ENCODE measurements at places on chromosomes 2 and 18. TPM values are rescaled to one million over a fixed set of nuclear protein-coding genes. Genes with fewer than 3 reads are reported as not detected.

DNA sequence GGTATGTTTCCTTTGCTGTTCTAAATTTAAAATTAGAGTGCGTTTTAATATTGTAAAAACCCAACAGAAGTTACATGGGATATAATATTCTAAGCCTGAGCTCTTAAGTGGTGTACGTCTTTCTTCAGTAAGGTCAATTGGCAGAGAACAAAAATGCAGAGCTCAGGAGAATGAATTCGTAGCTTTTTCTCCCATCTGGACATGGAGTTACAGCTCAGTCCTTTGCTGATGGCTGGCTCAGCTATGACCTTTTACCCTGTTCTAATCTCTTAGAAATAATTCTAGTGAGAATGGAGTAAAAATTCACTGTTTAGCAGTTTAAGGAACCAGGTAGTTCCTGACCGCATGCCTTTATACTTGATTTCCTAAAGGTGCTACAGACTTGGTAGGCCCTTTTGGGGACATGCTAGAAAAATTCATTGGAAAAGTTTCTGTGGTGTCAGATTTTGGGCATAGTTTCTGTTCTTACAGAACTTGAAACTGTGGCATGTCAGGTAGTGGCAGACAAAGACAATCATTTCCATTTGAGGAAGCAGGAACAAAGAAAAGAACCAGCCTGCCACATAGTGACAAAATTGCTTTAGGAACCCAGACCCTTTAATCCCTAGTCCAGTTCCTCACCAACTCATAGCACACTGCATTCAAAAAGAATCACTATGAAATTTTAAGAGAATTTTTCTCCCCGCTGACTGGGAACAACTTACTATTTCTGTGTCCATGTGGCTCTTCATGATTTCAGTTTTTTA is 566.8 kb upstream of the ZNF804A start:
- no peak for DNase-seq

- no peak for DNase-seq
These were observed 162.2 kb downstream of the BCL11A start for GRCh38 chr2:60391230-60391629.

DNA sequence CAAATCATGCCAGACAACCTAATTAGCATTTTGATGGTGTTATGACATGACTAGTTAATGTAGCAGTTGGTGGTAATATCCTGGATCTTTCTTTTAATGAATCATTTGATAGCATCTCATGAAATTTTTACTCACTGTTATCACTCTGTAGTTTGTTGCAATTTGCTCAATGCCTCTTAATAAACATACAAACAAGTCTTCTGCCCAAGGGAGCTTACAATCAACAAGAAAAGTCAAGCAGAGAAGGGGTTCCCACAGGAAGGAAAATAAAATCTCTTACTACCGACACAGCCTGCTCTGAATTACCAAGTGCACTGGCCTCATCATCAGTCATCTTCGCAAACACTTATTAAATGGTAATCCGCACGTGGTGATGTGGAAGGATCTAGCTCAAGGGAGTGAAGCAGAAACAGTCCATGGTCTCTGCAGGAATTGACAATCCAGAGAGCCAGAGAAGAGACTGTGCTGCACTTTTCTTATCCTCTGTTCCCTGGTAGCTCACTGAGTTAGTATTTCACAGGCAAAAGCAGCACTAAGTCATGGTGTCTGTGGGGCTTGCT is 263.5 kb downstream of the EPHA4 start:
- DNase-seq = no peak

GRCh38 chr2:129248198-129248597 is 731.3 kb upstream of the RAB6C start:
- no peak for DNase-seq

DNA sequence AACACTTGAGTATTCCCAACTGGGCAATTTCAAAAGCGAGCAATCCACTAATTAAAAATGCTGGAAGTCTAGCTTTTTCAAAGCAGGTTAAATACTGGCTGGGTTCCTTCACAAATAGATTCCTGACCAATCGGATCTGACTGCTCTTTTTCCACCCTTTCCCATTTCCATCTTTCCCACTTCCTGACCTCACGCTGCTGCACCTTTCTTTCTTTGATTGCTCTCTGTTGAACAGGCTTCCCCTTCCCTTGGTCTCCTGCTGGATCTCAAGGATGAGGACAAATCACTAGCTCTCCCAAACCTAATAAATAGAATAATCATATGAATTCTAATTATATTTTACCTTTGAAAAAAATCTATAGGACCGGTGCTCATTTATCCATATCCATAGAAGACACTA is 121.2 kb downstream of the TCF4 start:
- no peak for DNase-seq

GRCh38 chr2:65647249-65647842 is 214.9 kb upstream of the SPRED2 start:
- DNase-seq = no peak

- no peak for DNase-seq
These were observed 60.2 kb downstream of the LYPD6B start for GRCh38 chr2:149098701-149099100.

Gene CFC1
- total RNA-seq = 0.50 TPM

DNA sequence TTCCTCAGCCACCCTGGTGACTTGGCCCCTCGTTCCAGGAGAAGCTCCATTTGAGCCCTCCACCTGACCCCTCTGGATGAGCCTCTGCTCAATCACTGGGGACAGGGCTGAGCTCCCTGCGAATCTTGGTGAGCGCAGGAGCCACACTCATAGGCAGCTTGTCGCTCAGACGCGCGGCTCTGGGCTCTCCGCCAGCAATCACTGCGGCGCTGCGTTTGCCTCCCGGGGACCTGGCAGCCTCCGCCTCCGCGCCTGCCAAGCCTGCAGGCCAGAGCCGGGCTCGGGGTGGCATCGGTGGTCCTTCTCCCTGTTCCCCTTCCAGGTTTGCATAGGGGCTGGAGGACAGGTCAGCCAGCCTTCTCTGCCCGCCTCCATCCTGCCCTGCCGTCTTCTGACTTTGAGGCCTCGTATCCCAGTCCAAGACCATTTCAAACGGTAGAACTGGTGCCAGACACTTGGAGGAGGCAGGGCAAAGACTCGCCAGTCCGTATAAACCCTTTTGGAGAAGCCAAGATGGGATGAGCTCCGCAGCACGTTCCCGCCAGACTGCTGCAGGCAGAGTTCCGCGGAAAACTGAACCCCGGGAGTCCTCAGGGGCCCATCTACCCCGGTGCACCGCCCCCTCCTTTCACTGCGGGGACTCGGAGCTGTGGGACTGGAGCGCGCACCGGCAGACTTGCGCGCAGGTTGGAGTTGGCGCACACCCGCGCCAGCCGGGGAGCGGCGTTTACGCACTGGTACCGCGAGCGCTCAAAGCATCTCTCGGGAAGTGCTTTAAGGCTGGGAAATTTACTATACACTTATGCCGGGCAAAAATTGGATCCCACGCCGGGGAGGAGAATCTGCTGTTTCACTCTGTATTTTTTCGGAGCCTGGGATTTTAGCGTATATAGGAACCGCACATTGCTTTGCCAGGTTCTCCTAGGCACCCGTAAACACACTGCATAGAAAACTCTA is 1.1 kb upstream of the TACR1 start:
- DNase-seq = no peak

- no peak for DNase-seq
These were observed 99.0 kb upstream of the CHAC2 start for GRCh38 chr2:53668624-53669026.

DNA sequence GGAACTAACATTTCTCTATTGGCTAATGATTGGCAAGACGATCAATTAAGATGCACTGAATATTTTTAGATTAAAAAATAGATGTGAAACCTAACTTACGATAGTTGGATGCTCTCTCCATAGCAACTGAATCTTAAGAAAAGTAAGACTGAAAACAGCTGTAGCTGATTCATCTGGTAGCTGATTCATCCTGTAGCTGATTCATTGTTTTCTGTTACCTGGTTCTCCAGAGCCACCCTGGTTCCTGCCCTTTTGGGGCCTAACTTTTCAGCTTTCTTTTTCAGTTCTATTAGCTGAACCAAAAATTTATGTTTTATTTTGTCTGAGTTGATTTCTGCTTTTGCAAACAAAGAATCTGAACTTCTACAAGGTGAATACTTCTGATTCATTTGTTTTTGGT is 22.7 kb upstream of the SPR start:
- no peak for DNase-seq

- no peak for DNase-seq
These were observed 45.7 kb upstream of the HPCAL1 start for GRCh38 chr2:10257036-10257435.

GRCh38 chr2:46365913-46366667 is 68.9 kb downstream of the EPAS1 start:
- no peak for DNase-seq

GRCh38 chr2:203948733-203949132 is 12.2 kb downstream of the ICOS start:
- no peak for DNase-seq

Gene DTNA
- 22.7 TPM for total RNA-seq

GRCh38 chr18:36786686-36787085 is 42.1 kb downstream of the TPGS2 start:
- no peak for DNase-seq

Gene C1D
- 34.7 TPM for total RNA-seq

DNA sequence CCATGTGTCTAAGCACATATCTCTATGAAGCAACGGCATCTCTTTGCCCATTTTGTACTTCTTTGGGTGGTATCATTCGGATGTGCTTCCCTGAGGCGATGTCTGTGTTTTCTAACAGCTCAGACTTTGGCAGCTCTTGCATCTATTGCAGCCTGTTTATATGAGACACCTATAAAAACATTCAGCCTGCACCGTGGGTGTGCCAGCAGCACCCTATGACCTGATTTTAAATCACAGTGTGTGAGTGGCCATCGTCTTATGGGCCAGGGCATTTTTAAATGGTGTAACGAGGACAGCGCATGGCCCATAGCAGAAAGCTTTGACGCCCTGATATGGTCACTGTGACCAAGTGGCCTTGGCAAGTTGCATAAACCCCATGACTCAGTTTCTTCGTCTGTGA is 12.9 kb downstream of the NPAS2 start:
- DNase-seq = no peak

DNA sequence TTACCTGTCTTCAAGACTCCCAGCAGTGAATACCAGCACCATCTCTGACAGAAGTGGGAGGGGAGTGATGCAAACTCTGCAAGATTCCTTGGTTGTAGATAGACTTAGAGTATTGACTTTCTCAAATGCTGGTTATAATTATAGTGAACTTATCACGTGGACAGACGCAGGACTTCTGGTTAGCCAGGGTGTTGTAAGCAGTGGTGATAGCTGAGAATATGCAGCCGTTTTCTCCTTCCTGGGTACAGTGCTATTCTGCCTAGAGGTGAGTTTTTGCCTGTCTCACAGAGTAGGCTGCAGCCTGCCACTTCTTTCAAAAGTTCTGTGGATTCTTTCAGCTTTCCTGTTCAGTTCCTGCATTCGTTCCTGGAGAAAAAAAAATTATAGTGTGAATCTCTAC is 733 bp upstream of the CXCR2 start:
- DNase-seq = no peak

DNA sequence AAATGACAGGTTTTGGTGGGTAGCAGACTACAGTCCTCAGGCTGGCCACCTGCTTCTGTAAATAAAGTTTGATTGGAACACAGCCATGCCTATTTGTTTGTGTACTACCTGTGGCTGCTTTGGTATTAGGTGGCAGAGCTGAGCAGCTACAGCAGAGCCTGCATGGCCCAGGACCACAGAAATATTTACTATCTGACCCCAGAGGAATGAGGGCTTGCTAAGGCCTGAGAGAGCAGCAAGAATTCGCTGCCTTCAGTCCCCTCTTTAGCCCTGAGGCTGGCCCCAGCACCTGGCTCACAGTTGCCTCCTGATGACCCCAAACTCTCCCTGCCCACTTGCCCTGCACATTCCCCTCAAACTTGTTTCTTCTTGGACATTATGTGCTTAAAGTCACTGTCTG is 32.5 kb downstream of the POLR1A start:
- DNase-seq = no peak

Gene SLC19A3
- total RNA-seq = 188 TPM

- no peak for DNase-seq
These were observed 4.9 kb upstream of the HAAO start for GRCh38 chr2:42797281-42797680.

DNA sequence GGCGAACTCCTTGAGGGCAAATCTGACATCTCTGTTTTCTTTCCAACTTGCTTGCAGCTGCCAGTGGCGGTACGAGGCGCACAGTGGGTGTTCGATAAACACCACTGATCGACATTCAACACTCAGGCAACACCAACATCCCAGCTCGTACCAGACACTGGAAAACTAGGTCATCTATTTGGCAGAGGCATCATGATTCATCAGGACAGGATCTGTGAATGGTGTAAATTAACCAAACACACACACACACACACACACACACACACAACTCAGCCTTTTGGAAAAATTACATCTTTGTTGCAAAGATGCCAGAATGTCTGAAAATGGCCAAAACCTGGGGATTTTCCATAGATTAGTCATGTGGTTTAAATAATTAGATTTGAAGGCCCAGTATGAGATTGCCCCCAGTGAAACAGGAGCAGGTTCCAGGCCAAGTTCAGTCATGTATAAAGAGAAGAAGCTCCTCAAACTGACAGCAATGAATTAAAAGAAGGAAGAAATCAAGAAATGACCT is 150.5 kb upstream of the NCKAP5 start:
- no peak for DNase-seq

DNA sequence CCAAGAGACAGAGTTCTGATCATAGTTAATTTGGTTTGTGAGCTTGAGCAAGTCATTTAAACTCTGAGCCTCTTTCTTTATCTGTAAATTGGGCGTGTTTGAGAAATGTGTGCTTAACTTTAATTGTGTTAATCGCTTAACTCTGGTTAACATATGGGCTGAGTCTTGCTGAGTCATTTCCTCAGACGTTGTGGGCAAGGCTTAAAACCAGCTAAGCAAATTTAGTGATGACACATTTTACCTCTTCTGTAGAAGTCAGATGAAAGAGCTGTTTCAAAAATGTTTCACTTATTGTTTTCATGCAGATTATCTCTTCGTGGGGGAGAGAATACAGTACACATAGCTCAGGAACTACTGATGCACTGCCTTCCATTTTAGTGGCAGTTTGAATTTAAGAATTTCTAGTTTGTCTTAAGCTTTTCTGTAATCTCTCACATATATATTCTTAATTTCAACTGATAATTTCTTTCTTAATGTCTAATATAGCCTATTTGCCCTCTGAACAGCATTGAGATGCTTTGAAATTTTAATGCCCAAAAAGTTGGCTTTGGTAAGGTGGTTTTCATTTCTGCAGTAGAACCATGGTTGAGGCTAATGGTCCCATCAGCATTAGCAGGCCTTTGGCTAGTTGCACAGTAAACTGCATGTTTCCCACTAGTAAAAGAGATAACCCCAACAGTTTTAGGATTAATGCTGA is 34.9 kb downstream of the RAB10 start:
- no peak for DNase-seq

- no peak for DNase-seq
These were observed 103.2 kb downstream of the KLHL14 start for GRCh38 chr18:32669549-32670165.

- DNase-seq = no peak
These were observed 243.1 kb downstream of the ADCYAP1 start for GRCh38 chr18:1147730-1148129.

DNA sequence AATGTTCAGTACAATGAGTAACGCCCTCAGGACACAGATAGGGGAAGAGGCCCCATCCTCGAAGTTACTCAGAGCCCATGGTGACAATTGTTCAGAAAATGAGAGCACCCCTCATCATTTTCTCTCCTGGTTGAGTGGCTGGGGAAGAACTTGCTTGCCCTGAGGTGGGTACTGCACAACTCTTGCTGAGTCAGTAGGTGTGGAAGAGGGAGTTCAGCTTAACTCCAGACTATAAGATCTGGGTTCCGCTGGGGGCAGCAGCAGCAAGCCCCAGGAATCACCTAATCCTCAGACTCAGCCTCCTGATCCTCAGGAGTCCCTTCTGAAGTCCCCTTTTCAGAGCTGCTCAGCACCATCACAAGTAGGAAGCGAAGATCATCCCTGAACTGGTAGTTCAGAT is 123.7 kb downstream of the PIEZO2 start:
- no peak for DNase-seq

- DNase-seq = no peak
These were observed 6.5 kb downstream of the CYS1 start for GRCh38 chr2:10073706-10074105.

All from omental fat pad (tissue), 4 donors.